NCI-H2081 (cell line): ENCODE measurements at places on chromosomes 7 and 10.

DNA sequence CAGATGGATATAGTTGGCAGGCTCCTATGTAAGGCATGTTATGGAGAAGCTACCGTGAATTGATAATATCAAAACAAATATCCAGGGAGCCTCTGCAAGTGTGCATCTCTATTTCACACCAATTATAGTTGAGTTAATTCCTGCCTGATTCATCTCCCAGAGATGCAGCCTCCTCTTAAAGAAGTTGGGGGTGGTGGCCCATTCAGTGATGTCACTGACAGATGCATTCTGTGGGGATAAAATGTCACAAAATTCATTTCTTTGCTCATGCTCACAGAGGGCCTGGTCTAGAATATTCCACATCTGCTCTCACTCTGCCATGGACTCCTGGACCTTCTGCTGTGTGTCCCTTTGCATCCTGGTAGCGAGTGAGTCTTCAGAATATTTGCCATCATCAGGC, 189.1 kb upstream of the PRSS1 start:
- DNase-seq: no peak

GRCh38 chr7:157666530-157667040, 329.8 kb downstream of the DNAJB6 start:
- DNase-seq: no peak

DNA sequence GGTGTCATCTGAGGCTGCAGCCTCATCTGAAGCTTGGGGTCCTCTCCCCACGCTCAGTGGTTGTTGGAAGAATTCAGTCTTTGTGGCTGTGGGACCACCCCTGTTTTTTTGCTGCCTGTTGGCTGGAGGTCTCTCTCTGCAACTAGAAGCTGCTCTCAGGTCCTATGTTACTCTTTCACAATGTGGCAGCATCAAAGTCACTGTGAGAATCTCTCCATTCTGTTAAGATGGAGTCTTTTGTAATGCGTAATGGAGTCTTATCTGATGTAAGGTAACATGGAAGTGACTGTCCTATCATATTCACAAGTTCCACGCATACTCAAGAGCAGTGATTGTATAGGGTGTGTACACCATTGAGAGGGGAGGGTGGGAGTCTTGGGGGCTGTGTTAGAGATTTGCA, 24.9 kb downstream of the TSPAN13 start:
- DNase-seq: no peak

- DNase-seq: no peak
Observed at GRCh38 chr7:12716722-12717121, 29.3 kb downstream of the ARL4A start.

GRCh38 chr7:99563650-99564049, 5.2 kb downstream of the ZNF655 start:
- DNase-seq: no peak

DNA sequence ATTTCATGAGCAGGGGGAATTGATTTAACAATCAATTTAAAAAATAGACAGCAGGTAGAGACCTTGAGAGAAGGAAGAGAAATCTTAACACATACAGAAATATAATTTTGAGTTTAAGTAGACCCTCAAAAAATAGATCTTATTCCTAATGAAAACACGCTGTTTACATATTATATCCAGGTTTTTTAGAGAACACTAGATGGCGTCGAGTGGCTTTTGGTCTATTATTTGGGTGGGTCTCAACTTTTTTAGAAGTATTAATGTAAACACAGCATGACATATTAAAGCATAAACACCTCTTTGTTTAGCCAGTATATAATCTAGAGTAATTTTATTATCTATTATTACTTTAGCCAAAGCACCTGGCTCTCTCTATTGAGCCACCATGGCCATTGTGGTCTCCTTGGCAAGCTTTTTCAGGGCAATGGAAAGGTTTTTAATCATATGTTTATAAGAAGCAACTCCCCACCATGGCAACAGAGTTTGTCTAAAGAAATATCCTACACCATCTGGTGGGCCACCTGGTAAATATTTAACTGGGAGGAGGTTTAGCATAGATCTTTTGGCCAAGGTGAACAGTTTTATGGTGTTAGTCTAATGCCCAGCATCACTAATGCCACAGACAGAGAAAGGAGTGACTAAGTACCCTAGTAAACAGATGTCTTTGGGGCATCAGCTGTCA, 59.7 kb upstream of the PRSS1 start:
- peak; percentile 87 for DNase-seq

GRCh38 chr10:5354068-5354467, 10.7 kb upstream of the UCN3 start:
- DNase-seq: no peak

GRCh38 chr7:44893710-44894234, 8.4 kb upstream of the PURB start:
- no peak for DNase-seq

GRCh38 chr7:50711271-50712175, 71.2 kb downstream of the GRB10 start:
- no peak for DNase-seq

DNA sequence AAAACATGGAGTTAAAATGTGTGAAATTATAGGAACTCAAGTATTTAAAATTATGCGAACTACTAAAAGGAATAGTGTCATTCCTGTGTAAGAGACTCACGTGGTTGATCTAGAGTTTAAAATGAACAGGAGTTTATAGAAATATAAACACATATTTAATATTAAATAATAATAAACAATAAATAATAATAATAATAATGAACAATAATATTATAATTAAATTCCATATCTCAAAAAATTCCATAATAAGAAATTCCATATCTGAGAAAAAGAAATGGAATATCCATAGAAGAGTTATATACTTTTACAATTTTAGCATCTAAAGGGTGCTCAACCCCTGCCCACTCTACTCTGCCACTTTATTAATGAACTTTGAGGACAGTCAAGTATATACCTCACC, 429.6 kb downstream of the TNS3 start:
- DNase-seq: no peak

- DNase-seq: no peak
Observed at GRCh38 chr10:124138195-124138882, 44.9 kb upstream of the CHST15 start.

DNA sequence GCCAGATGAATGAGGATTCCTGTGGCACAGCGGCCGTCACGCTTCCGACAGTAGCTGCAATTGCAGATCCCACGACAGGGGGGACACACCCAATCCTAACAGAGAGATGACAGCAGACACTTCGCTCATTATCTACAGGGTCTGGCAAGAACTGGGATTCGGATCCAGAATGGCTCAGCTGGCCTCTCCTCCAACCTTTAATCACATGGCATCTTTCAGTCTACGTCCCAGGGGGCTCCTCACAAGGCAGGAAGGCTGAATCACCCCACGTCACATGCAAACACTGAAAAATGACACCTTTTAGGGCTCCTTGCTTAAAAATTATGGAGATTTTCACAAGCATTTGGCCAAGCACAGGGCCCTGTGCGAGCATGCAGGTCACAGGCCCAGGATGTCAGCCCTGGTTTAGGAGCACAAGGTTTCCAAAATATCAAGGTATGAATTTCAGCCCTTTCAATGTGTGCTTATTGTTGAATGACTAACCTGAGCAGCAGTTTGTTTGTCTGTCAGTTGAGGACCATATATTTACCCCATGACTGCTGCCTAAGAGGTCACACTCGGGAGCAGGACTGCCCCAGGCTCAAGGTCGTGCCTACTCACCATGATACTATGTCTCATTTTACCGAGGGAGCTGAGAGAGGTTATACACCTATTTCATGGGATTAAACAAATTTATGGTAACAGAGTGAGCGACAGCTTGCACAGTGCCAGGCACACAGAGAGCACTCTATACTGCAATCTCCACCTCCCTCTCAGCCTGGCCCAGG, 42.5 kb downstream of the CDCA7L start:
- DNase-seq: no peak

GRCh38 chr7:40282858-40283257, 148.1 kb downstream of the SUGCT start:
- DNase-seq: no peak

DNA sequence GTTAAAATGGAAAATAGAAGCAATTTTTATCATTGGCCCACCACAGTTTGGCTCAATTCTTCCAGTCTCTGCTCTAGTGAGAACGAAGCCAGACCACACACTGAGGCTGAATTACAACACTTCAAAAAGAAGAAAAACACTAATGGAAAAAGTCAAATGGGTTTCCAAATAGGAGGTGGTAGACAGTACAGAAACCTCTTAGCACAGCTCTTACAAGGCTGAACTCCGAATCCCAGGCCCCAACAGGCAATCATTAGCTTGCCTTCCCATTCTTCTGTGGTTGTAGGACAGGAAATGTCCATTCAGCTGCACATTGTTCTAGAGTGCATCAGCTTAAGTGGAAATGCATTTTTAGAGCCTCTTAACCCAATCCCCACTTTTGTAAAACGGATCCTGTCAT, 115.1 kb upstream of the MEOX2 start:
- DNase-seq: no peak

DNA sequence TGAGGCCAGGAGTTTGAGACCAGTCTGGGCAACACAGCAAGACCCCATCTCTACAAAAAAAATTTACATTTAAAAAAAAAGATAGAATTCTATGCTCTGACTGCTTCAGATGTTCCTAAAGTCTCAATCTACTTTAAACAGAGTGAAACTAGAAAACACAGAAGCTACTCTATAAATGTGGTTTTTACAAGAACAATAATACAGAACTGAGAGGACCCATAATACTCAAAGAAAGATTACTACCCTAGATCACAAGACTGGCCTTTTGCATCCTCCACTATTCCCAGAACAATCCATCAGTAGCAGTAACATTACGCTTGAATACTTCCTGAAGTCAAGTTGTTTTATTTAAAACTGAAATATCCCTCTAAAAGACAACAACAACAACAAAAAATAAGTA, 119.4 kb downstream of the ZFAND4 start:
- DNase-seq: no peak

GRCh38 chr10:116602648-116603400, 12.1 kb downstream of the PNLIPRP1 start:
- DNase-seq: no peak

DNA sequence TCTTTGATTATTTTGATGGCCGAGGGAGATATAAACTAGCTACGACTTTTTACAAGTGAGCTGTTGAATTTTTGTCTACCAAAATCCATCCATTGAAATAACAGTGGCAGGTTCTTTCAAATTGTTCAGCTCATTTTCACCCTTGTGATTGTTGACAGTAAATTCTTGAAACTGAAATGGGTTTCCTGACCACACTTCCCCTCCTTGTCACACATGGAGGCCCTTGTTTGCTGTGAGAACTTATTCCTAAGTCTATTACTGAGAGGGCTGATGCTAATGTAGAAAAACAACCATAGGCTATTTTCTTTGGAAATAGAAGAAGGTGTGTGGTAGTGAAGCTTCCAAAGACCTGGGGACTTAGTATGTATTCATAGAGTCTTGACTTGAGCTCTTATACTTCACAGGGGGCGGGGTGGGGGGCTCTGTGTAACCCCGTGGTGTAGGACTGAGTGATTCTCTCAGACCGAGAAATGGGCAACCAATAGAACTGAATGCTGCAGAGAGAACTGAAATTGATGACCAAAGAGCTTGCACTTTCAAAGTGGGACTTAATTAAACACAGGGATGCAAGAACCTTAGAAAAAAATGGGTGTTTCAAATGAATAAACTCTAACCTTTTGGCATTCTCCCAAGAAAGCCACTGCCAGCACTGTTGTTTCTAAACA, 718.9 kb downstream of the CCSER2 start:
- DNase-seq: no peak

DNA sequence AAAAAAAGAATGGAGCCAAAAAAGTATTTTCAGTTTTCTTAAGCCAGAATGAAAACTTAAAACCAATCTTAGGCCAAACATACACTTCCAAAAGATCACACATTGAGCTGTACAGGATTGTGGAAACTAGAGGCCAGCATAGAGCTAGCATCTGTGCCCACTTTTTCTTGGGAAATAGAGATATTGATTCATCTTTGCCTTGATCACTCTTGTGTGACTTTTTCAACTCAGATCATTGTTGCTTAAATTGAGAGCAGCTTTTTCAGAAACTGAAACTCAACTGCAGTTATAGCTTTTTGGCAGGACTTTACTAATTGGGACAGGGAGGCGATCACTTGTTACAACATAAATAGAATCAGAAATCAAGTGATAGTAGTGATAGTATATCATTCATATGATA, 132.2 kb downstream of the PRKG1 start:
- DNase-seq: no peak

DNA sequence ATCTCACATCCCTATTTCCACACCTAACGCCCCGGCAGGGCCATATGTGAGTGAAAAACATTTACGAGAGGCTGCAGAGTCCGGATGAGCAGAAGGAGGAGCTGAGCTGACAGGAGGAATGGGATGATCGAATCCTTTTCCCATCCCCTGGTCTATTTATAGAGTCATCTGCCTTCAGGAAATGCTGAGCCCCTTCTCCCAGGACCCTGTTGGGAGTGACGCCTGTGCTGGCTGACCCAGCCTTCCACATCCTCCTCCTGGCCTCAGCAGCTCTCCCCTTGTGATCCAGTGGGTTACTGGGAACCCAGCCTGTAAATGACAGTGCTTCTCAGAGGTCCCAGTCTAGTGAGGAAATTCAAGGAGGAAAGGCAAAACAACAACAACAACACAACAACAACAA, 16.6 kb downstream of the DENND2A start:
- DNase-seq: no peak

- no peak for DNase-seq
Observed at GRCh38 chr7:110396021-110396420, 694.9 kb upstream of the LRRN3 start.

DNA sequence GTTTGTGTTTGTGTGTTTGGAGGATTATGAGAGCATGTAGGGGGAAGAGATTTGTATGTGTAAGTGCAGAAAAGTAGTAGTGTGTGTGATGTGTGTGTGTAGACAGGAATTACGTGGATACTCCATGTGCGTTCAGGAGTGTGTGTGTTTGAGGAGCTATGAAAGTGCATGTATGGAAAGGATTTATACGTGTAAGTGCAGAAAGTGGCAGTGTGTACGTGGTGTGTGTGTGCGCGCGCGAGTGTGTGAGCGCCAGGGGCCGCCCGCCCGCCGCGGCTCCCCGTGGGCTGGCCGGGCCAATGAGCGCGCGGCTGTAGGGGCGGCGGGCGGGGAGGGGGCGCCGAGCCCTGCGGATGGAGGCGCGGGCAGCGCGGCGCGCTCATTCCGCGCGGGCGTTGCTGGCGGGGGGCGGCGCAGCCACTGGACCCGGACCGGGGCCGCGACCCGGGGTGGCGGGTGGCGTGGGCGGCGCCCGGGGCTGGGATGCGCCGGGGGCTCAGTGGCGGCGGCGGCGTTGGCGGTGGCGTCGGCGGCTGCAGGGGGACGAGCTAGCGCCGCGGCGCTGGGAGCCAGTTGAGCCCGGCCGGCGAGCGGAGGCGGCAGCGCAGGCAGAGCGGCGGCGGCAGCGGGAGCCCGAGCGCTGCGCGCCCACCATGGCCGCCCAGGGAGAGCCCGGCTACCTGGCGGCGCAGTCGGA, at the start of gene BICC1:
BICC1 (plus strand) TSS at position 382 of the 697 bp plus-strand sequence; CDS start at position 654, 272 bp downstream.
- DNase-seq: peak; percentile 60

- no peak for DNase-seq
Observed at GRCh38 chr7:106681815-106682495, 21.0 kb upstream of the CCDC71L start.

- no peak for DNase-seq
Observed at GRCh38 chr7:75993689-75994387, 557 bp downstream of the TMEM120A start.

GRCh38 chr10:103374263-103374662, 6.5 kb downstream of the TAF5 start:
- DNase-seq: no peak
